Endothelial cell of coronary artery (primary cell): ENCODE measurements at places on chromosomes 2 and 18. TPM values are rescaled to one million over a fixed set of nuclear protein-coding genes. Genes with fewer than 3 reads are reported as not detected.

The CLEC4F gene
- under 0.01 TPM in 1 of 2 replicates, not detected in the other for total RNA-seq

The CHRNG gene
- total RNA-seq = not detected in 2 replicates

The SRD5A2 gene
- total RNA-seq = not detected in 2 replicates

The TMEFF2 gene
- not detected in 2 replicates for total RNA-seq

The NMUR1 gene
- total RNA-seq = under 0.01 TPM in 1 of 2 replicates, not detected in the other

The RNU2-63P gene
- total RNA-seq = 10.1 and 284 TPM in 2 replicates

The PMAIP1 gene
- 10.4 and 14.7 TPM in 2 replicates for total RNA-seq

The NEU2 gene
- not detected in 2 replicates for total RNA-seq

The SUMO1 gene
- 96.3 and 104 TPM in 2 replicates for total RNA-seq

The ROCK2 gene
- total RNA-seq = 40.4 and 43.2 TPM in 2 replicates

The DSG4 gene
- total RNA-seq = not detected in 2 replicates

The B3GNT7 gene
- 0.09 TPM in 2 replicates for total RNA-seq

The INPP5D gene
- total RNA-seq = 26.9 and 28.6 TPM in 2 replicates

The CBLN2 gene
- 0.09 and 0.47 TPM in 2 replicates for total RNA-seq

The FKBP7 gene
- 24.3 and 26.7 TPM in 2 replicates for total RNA-seq

The ABCG5 gene
- total RNA-seq = not detected in 2 replicates

The ID2 gene
- total RNA-seq = 11.9 and 15.5 TPM in 2 replicates

The TRIM43 gene
- not detected in 2 replicates for total RNA-seq

The VAMP5 gene
- total RNA-seq = 77.6 and 88.9 TPM in 2 replicates

The NOSTRIN gene
- 0.36 TPM in 1 of 2 replicates, not detected in the other for total RNA-seq

The RALB gene
- total RNA-seq = 145 and 217 TPM in 2 replicates
